Breast epithelium (tissue), 4 donors: ENCODE measurements at places on chromosomes 4 and X. TPM values are rescaled to one million over a fixed set of nuclear protein-coding genes. Genes with fewer than 3 reads are reported as not detected.

DNA sequence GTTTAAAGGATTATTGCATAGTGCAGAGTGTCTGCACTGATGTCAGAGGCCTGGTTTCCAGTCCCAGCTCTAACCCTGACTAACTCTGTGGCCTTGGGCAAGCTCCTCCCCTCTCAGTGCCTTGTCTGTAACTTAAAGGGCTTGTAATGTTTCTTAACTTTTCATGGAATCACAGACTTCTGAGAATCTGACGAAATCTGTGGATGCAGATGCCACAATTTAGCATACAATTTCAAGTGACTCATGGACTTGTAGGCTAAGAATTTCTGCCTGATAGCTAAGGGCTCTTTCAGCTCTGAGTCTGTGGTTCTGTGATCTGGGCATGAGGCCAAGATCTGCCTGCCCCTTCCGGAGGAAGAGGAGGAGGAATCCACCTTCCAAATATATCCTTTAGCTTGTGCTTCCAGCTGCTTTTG lies 236.9 kb downstream of the AR start:
- DNase-seq = no peak
- H3K36me3 ChIP-seq = no peaks in the 10 kb centered on the region
- H3K4me1 ChIP-seq = no peaks in the 10 kb centered on the region
- peak overlapping the region; percentile 79 for H3K27ac ChIP-seq

- no peak for DNase-seq
- H3K4me1 ChIP-seq = no peaks in the 10 kb centered on the region
- H3K4me3 ChIP-seq = peak overlapping the region; percentile 61
- no peaks in the 10 kb centered on the region for H3K36me3 ChIP-seq
Measured at GRCh38 chr4:30717208-30718020, 2.8 kb upstream of the PCDH7 start.

- no peak overlapping the region for H3K27ac ChIP-seq
- no peaks in the 10 kb centered on the region for H3K27me3 ChIP-seq
- H3K36me3 ChIP-seq = no peaks in the 10 kb centered on the region
Measured at GRCh38 chr4:98639108-98639507, 19.3 kb downstream of the TSPAN5 start.

The IBSP gene
- total RNA-seq = not detected

- H3K27me3 ChIP-seq = no peaks in the 10 kb centered on the region
- H3K27ac ChIP-seq = peak overlapping the region; percentile 92
- no peaks in the 10 kb centered on the region for H3K4me1 ChIP-seq
- DNase-seq = no peak
- no peaks in the 10 kb centered on the region for H3K36me3 ChIP-seq
Measured at GRCh38 chrX:2499507-2499906, 1.3 kb downstream of the DHRSX start.

DNA sequence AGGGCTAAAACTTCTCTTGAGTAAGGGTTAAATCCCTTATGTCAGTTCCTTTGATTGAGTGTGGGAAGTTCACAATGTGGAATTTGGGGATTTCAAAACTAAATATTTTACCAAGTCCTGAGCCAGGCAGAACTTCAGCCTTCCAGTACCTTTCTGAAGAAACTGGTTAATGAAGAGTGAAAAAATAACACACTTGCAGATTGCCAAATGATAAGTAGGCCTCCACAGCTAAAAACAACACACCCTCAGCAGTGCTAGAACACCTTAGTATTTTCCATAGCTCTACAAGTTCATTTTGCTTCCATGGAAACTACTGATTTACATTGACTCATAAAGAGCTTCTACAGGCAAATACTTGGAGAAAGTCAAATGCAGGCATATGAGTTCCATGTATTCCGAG lies 326.8 kb downstream of the ZNF674 start:
- no peak overlapping the region for H3K4me3 ChIP-seq
- H3K27ac ChIP-seq = no peak overlapping the region
- H3K4me1 ChIP-seq = no peaks in the 10 kb centered on the region
- no peak for DNase-seq
- H3K36me3 ChIP-seq = no peaks in the 10 kb centered on the region

DNA sequence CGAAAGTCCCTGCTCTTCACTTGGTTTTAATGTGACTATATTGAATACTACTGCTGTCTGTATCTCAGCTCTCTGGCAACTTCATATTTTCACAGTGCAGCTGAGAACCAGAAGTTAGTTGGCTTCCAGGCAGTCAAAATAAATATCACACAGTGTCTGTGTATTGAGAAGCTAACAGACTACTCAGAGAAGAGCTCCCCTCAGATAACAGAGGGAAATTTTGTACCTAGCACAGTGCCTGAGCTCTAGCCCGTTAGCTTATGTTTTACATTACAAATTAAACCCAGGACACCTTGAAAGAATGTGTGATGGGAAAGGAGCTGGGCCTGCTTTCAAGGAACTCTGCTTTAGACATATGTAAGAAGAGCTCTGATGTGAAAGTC lies 22.7 kb downstream of the JADE1 start:
- DNase-seq = no peak
- no peaks in the 10 kb centered on the region for H3K27me3 ChIP-seq

DNA sequence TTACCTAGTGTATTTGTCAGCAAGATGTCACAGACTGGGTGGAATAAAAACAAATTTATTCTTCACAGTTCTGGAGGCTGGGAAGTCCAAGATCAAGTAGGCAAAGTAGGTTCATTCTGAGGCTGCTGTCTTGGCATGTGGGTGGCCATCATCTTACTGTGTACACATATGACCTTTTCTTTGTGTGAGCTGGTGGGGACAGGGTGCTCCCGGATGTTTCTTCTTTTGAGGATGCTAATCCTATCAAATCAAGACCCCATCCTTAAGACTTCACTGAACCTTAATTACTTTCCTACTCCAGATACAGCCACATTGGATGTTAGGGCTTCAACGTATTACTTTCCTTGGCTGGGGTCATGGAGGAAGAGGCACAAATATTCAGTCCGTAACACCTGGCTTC lies 74.0 kb downstream of the TLL1 start:
- DNase-seq = no peak
- no peaks in the 10 kb centered on the region for H3K4me1 ChIP-seq
- no peaks in the 10 kb centered on the region for H3K27me3 ChIP-seq
- no peak overlapping the region for H3K27ac ChIP-seq
- no peaks in the 10 kb centered on the region for H3K36me3 ChIP-seq
- H3K4me3 ChIP-seq = no peak overlapping the region

- H3K27me3 ChIP-seq = no peaks in the 10 kb centered on the region
- H3K27ac ChIP-seq = no peak overlapping the region
- no peaks in the 10 kb centered on the region for H3K36me3 ChIP-seq
- H3K4me3 ChIP-seq = no peak overlapping the region
- no peaks in the 10 kb centered on the region for H3K4me1 ChIP-seq
Measured at GRCh38 chr4:61359301-61359700, 159.2 kb downstream of the ADGRL3 start.

DNA sequence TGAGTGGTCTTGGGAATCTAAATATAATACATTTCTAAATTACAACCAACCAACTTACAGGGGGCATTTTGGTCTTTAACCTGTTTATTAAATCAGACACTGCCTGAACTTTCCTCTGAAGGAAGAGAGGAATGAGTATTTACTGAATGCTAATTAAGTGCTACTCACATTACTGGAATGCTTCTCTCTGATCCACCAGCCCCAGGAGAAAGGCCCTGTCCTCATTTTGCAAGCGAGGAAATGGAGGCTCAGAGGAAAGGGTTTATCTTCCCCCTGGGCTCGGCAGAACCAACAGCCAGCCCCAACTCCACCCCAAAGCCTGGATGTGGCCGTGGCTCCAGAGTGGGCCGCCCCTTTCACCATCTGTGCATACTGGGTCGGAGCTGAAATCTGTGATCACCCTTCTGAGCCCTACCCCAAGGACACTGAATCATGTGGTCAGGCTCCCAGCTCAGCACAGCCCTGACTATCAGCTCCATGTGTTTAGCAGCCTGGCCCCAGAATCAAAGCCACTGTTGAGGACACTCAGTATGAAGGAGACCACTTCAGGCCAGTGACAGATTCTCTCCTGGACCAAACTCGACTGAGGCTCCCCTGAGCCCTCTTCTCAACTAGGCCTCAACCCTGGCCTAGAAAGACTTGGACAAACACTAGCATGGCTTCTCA lies 56.7 kb upstream of the ENPP6 start:
- H3K27ac ChIP-seq = no peak overlapping the region
- no peak overlapping the region for H3K4me3 ChIP-seq
- DNase-seq = no peak

- no peaks in the 10 kb centered on the region for H3K36me3 ChIP-seq
- H3K27ac ChIP-seq = no peak overlapping the region
- H3K27me3 ChIP-seq = peaks cover 8% of the 10 kb centered on the region
- H3K4me3 ChIP-seq = no peak overlapping the region
- no peak for DNase-seq
- no peaks in the 10 kb centered on the region for H3K4me1 ChIP-seq
Measured at GRCh38 chrX:140274811-140275525, 229.9 kb downstream of the SOX3 start.

GRCh38 chrX:42988700-42989099 lies 210.7 kb upstream of the PPP1R2C start:
- H3K27ac ChIP-seq = no peak overlapping the region
- no peak for DNase-seq
- H3K4me1 ChIP-seq = no peaks in the 10 kb centered on the region
- no peaks in the 10 kb centered on the region for H3K27me3 ChIP-seq
- H3K36me3 ChIP-seq = no peaks in the 10 kb centered on the region
- H3K4me3 ChIP-seq = no peak overlapping the region

- no peaks in the 10 kb centered on the region for H3K36me3 ChIP-seq
- no peaks in the 10 kb centered on the region for H3K4me1 ChIP-seq
- no peak overlapping the region for H3K4me3 ChIP-seq
- H3K27ac ChIP-seq = no peak overlapping the region
- no peak for DNase-seq
Measured at GRCh38 chrX:11290416-11291102, 2.7 kb upstream of the AMELX start.

The MYOZ2 gene
- 0.33 TPM for total RNA-seq

- H3K36me3 ChIP-seq = no peaks in the 10 kb centered on the region
- H3K27me3 ChIP-seq = peaks cover 4% of the 10 kb centered on the region
- peak within 1 kb of the TSS; percentile 85 for H3K4me3 ChIP-seq
- no peaks in the 10 kb centered on the region for H3K4me1 ChIP-seq
Measured at GRCh38 chrX:3713225-3713936, at the start of gene PRKX. Gene PRKX (minus strand): TSS chrX:3713649. CDS start chrX:3713253, 396 bp downstream.

GRCh38 chr4:57148177-57148576 lies 38.0 kb upstream of the IGFBP7 start:
- DNase-seq = no peak
- H3K27me3 ChIP-seq = no peaks in the 10 kb centered on the region
- no peak overlapping the region for H3K4me3 ChIP-seq
- H3K36me3 ChIP-seq = no peaks in the 10 kb centered on the region

DNA sequence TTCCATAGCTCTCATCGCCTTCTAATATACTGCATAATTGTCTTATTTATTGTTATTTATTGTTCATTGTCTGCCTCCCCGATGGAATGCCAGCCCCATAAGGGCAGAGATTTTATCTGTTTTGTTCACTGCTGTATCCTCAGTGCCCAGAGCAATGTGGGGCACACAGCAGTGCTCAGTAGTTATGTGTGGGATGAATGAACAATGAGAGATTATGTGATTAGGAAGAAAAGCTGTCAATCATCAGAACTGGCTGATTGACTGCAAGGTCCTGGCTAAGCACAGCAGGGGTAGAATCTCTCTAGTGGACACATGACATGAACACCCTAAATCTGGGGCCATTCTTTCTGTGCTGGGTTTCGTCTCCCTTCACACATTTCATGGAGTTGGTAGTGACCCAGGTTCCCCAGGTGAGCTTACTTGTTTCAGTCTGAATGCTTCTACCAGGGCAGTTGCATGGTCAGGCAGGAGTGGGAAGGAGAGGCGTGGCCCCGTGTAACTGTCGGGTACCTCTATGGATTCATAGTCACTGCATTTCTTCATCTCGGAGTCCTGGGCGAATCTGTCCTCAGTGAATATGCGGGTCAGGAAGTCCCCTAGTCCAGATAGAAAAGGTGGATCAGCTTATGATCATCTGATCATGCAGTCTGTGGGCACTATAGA lies 12.6 kb downstream of the PPEF2 start:
- H3K4me3 ChIP-seq = no peak overlapping the region
- DNase-seq = no peak
- H3K27me3 ChIP-seq = no peaks in the 10 kb centered on the region
- H3K27ac ChIP-seq = no peak overlapping the region
- no peaks in the 10 kb centered on the region for H3K4me1 ChIP-seq
- no peaks in the 10 kb centered on the region for H3K36me3 ChIP-seq

DNA sequence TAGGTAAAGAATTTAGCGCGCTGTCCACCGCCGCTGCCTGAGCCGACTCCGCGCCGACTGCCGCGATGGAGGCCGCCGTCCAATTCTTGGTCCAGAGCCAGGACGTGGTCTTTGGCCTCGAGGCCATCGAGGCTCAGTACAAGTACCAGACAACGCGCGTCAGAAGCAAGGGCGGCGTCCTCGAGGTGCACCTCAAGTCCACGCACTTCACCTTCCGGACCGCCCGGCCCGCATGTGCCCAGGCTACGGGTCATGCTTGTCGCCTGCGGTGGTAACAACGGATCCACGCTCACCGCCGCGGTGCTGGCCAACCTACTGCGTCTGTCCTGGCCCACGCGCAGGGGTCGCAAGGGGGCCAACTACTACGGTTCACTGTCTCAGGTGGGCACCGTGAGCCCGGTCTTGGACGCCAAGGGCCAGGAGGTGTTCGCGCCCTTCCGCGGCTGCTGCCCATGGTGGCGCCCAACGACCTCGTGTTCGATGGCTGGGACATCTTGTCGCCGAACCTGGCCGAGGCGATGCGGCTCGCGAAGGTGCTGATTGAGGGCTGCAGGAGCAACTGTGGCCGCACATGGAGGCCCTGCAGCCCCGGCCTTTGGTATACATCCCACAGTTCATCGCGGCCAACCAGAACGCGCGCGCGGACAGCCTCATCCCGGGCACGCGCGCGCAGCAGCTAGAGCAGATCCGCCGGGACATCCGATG lies 128.0 kb downstream of the ANAPC4 start:
- no peak overlapping the region for H3K4me3 ChIP-seq
- H3K4me1 ChIP-seq = no peaks in the 10 kb centered on the region
- H3K27me3 ChIP-seq = no peaks in the 10 kb centered on the region
- no peak for DNase-seq

The ASB12 gene
- 0.29 TPM for total RNA-seq

DNA sequence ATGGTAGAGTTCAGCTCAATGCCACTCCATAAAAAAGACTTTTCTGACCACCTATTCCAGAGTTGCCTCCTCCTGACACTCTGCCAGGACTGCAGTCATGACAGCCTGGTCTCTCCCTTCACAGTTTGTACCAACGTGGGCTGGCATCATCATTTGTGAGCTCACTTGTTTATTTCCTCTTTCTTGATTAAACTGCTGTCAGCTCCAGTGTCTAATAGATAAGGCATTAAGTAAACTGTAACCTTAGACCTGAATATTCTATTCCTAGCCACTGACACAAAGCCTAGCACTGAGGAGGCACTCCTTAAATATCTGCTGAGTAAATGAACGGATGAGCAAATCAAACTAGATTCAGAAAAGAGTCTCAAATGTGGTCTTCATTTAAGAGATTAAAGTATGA lies 48.7 kb downstream of the DDX60 start:
- H3K27me3 ChIP-seq = no peaks in the 10 kb centered on the region
- H3K36me3 ChIP-seq = peaks cover 6% of the 10 kb centered on the region
- no peaks in the 10 kb centered on the region for H3K4me1 ChIP-seq
- no peak overlapping the region for H3K27ac ChIP-seq
- H3K4me3 ChIP-seq = no peak overlapping the region
